ENCODE measurements at places on chromosomes 4 and X.
A peak's percentile ranks its signal among the peaks of the same experiment; 100 is the strongest.

GRCh38 chr4:113844369-113844768, 82.8 kb upstream of the CAMK2D start:
- DNase-seq: no peak

GRCh38 chr4:77818073-77818601, 1.0 kb downstream of the CNOT6L start:
- DNase-seq: peak; percentile 76

DNA sequence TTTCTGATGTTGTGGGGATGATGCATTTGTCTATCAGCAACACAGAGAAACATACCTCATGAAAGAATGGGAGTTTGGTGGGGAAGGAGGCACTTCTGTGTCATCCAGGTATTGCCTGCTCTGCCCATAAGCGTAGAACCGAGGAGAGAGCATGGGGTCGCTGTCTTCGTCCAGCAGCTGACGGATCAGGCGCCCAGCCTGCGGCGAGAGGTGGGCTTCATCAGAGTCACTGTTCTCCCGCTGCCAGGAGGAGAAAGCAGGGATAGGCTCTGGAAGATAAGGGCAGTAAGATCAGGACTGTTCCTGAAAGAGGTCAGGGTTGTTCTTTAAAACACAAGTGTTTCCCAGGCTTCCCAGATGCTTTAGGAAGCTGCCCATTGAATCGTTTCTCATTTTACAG, 52.7 kb upstream of the NAP1L5 start:
- no peak for DNase-seq

- no peak for DNase-seq
Measured at GRCh38 chr4:17761062-17761461, 20.4 kb downstream of the FAM184B start.

- DNase-seq: peak; percentile 29
Measured at GRCh38 chr4:180057299-180057721, 2185.9 kb upstream of the TENM3 start.

- no peak for DNase-seq
Measured at GRCh38 chrX:9905288-9905687, 61.9 kb upstream of the CLDN34 start.

DNA sequence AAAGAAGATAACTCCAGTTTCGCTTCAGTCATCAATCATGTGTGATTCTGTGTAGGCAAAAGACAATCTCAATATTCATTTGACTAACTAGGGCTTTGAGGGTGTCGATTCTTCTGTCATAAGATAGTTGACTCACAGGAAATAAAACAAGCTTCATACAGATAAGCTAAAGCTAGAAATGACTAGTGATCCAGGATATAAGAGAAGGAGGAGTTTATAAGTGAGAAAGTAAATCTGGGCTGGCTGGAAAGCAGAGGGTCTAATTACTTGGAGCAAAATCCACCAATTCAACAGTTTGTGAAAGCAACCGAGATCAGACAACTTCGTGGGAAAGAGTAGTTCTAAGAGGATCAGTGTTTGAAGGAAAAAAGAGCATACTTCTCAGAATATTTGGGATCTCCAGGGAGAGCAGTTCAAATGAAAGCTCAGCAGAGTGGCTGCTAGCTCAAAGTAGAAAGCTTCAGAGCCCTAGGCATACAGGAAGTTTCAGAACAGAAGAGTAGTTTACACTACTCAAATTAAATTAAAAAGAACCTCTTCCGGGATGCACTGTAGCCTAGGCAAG, 429.3 kb downstream of the INPP4B start:
- DNase-seq: no peak

- DNase-seq: no peak
Measured at GRCh38 chr4:146470604-146471003, 51.1 kb downstream of the SLC10A7 start.

Measured in RPMI8226 (cell line).